ENCODE measurements at places on chromosomes 5 and 9. TPM values are rescaled to one million over a fixed set of nuclear protein-coding genes. Genes with fewer than 3 reads are reported as not detected.

Gene CBY3
- not detected for total RNA-seq

DNA sequence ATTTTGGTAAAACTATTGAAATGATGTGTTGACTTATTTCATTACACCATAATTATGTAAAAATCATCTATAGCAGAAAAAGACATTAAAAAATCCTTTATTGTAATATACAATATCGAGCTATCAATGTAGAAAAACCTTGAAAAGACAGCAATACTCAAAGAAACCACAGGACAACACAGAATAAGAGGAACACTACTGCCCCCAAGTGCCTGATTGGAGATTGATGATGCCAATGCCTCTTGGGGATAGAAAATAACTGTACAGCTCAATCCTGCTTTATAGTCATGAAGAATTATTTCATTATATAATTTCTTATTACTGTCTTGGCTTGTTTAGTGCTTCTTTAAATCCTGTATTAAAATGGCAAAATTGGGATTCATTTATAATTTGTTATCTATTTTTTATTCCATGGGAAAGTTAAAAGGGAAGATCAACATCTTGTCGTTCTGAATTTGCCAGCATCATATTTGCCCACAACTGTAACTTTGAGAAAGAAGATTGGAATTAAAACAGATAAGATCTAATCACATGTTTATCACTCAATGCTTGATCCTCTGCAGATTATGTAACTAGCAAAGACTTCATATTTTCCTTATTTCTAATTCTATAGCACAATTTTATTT is 337.5 kb downstream of the CDH9 start:
- DNase-seq = no peak

- DNase-seq = peak; percentile 89
Measured at GRCh38 chr5:92552206-92553160, 1028.5 kb downstream of the NR2F1-AS1 start.

- no peak for DNase-seq
Measured at GRCh38 chr5:65125591-65126541, 355.9 kb downstream of the ADAMTS6 start.

DNA sequence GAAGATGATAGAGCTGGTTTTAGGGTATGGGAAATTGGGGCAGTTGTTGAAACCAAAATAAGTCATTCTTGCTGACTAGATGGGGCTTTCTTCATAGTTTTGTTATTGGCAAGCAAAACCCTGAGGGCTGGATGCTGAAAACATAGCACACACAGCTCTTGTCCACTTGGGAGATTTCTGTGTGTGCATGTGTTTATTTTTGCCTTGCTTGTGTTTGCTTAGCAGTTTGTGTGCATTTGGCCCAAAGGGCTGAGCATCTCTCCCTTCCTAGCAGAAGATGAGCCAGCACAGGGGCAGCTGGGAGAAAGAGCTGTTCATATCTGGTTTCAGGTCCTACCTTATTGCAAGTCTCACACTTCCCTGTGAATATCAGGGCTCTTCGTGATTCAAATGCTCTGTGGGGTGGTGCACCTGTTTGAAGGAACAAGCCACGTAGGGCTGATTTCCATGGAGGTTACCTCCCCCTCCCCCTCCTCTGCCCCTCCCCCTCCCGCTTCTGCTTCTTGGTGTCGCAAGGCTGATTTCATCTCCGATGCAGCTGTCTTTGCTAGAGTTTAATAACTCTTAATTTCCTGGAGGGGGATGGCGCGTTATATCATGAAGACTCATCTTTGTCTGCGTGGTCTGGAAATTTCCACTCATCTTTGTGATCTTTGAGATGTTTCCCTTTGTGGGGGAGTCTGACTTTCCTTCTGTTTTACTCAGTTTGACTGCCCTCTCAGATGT is 296.5 kb downstream of the ARHGAP26 start:
- no peak for DNase-seq

GRCh38 chr5:141850244-141850768 is 27.9 kb downstream of the PCDH1 start:
- DNase-seq = no peak

- no peak for DNase-seq
Measured at GRCh38 chr9:88689509-88690298, 154.7 kb downstream of the NXNL2 start.

All from HCT116 (cell line).